ACHN (cell line): ENCODE measurements at places on chromosomes 5 and 9.
A peak's percentile ranks its signal among the peaks of the same experiment; 100 is the strongest.

DNA sequence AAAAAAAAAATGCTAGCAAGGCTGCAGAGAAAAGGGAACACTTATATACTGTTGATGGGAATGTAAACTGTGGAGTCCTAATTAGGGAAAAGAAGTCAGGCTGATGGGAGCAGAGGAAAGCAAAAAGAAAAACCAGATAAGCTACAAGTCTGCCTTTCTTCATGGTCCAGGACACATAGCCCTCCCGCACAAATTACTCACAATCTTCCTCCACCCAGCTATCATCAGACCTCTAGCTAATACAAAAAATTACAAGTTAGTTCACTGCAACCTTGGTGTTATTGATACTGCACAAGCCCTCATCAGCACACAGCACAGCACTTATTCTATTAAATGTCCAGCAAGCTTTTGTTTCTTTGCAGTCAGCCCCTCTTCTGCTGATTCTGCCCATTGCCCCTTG is 186.0 kb upstream of the ADRA1B start:
- no peak for DNase-seq

DNA sequence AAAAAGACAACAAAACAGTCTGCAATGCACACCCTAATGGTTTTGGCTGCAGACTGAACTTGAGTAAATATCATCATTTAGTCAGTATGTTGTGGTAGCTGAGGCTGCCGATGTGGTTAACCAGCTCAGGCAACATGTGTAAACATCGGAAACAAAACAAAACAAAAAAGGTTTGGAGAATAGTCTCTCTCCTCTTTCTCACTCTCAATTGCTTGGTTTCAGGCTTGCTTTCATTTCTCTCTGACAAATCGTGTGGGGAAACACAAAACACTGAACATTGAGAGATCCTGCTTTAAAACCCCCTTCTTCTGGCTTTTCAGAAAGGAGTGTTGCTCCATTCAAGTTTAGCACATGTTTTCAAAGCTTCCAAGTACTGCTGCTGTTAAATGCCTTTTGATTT is 453.3 kb downstream of the BNC2 start:
- no peak for DNase-seq

- DNase-seq = peak; percentile 72
These were observed 644 bp upstream of the CTNNAL1 start for GRCh38 chr9:109013679-109014607.

DNA sequence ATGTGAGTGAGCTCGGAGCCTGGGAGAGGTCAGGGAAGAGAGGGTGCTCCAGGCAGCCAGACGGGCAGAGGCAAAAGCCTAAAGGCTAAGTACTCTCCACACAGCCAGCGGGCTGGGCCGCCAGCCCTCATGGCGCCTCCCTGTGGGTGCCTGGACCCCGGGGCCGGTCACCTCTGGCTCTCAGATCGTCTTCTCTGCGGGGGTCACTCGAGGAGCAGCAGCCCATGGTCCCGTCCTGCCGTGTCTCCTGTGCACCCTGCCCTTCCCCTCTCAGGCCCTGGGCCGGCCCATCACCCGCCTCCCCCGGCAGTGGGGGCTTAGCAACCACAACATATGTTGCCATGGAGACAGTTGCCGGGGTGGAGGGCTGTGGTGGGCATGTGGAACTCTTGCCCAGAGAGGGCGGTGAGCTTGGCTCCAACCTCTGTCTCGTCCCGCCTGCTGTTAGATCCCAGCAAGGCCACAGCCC is 4.2 kb downstream of the AK1 start:
- no peak for DNase-seq

- no peak for DNase-seq
These were observed 140.1 kb downstream of the KDM4C start for GRCh38 chr9:6897898-6898302.

GRCh38 chr9:116940614-116941215 is 253.6 kb downstream of the TRIM32 start:
- DNase-seq = no peak

DNA sequence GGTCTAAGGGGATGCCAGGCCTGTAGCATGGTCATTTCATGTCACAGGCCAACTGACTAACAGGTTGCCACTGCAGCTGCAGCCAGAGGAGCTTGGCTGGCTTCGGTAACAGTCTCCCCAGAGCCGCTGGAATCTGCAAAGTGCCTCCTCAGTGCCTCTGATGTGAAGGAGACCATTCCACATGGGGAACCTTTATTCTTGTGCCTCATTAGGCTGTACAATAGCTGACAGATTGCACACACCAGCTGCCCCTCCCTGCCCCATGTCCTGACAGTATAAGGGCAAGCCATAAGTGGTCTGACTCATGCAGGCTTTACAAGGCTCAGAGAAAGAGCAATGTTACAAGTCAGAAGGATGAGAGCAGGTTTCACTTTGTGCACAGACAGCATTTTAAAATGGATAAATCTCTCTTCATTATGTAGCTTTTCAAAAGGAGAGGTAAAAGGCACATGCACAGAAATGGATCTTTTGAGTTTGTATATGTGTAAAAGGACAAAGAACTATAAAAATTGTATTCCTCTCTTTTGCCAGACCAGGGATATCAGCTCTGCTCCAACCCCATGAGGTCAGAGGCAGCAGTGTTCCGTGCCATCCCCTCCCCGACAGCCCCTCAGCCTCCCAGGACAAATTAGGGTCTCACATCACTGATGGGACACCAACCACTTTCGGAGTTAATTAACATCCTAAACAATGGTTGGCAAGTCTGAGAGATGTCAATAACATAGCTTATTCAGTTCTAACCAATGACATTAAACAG is 467.8 kb downstream of the TMEM232 start:
- peak; percentile 25 for DNase-seq

DNA sequence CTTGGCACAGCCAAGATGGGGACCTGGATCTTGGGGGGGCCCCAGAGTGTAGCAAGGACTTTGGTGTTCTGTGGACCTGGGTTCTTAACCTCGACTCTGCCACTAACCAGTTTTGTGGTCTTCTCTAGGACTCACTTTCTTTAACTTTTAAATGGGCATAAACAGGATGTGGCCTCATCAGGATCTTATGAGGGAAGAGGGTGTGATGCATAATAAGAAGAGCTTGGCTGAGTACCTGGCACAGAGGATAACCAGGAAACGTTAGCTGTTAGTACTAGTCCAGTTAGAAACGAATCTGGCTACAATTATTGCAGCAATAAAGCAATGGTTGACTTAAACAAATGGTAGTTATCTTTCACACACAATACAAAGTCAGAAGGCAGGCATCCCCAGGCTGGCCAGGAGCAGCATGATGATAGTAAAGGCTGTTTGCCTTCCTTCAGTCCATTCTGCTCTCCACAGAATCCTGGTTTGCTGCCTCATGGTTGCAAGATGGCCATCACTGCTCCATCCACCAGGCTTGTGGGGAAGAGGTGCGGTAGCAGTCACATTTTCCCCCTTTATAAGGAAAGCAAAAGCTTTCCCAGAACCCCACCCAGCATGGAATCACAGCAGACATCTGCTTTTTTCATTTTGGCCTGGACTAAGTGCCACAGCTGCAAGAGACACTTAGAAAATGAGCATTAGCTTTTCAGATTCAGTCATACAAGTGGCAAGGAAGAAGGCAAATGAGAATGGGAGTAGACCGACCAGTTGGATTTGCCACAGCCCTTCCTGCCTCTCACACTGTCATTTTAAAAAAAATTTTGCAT is 225.0 kb downstream of the AOPEP start:
- DNase-seq = no peak

- DNase-seq = no peak
These were observed 23.3 kb downstream of the UGCG start for GRCh38 chr9:111919875-111920274.
